ENCODE measurements at places on chromosomes 13 and 19.

GRCh38 chr19:1171755-1172352 lies 2.2 kb downstream of the SBNO2 start:
- DNase-seq: no peak

DNA sequence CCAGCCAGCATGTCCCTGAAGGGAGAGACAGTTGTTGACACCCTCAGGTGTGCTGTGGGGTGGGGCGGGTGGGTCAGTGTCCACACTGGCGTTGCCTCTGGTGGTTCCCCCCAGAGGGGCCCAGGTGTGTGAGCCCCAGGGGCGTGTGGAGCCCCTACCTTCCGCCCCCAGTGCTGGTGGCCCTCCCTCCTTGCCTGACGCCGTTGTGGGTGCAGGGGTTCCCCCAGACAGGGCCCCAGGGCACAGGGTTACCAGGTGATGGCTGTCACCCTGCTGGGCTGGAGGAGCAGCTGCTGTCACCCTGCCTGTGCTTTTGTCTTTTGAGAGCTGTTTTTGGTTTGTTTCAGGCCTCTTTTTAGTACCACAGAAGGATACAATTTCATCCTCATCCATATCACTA lies 27.2 kb downstream of the ATP4B start:
- DNase-seq: no peak

DNA sequence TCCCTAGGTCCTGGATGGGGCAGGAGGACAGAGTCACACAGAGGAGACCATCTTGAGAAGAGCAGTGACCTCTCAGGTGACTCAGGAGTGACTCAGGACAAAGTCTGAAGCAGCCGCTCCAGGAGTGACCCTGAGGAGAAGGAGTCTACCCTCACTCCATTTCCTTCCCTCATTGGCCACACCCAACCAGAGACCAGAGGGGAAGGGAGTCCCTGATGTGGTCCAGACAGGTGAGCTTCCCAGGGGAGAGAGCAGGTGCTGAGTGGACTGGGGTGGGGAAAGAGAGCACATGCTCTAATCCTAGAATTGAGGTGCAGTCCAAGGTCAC lies 75.5 kb upstream of the MEDAG start:
- DNase-seq: no peak

- DNase-seq: no peak
Observed at GRCh38 chr19:31947436-31948115, 397.8 kb upstream of the ZNF507 start.

DNA sequence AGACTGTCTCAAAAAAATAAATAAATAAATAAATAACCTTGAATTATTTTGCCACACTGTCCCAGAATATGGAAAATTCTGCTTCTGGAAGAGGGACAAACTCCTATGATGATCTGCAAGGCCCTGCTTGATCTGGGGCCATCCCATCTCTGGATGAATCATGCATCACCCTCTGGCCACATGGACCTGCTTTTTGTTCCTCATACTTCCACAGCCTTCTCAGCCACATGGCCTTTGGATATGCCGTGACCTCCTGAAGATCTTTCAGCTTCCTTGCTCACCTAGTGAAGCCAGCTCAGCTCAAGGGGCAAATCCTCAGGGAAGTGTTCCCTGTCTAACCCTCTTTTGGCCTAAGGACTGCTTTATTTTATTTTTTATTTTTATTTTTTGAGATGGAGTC lies 10.3 kb downstream of the IER2 start:
- no peak for DNase-seq

DNA sequence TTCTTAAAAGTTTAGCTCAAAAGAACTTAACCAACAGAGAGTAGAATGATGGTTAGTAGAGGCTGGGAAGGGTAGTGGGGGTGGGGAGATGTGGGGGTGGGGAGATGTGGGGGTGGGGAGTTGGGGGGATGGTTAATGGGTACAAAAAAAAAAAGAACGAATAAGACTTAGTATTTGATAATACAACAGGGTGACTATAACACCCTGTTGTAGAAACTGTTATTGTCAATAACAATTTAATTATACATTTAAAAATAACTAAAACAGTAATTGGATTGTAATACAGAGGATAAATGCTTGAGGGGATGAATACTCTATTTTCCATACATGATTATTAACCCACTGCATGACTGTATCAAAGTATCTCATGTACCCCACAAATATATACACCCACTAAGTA lies 91.1 kb downstream of the ZC3H13 start:
- no peak for DNase-seq

DNA sequence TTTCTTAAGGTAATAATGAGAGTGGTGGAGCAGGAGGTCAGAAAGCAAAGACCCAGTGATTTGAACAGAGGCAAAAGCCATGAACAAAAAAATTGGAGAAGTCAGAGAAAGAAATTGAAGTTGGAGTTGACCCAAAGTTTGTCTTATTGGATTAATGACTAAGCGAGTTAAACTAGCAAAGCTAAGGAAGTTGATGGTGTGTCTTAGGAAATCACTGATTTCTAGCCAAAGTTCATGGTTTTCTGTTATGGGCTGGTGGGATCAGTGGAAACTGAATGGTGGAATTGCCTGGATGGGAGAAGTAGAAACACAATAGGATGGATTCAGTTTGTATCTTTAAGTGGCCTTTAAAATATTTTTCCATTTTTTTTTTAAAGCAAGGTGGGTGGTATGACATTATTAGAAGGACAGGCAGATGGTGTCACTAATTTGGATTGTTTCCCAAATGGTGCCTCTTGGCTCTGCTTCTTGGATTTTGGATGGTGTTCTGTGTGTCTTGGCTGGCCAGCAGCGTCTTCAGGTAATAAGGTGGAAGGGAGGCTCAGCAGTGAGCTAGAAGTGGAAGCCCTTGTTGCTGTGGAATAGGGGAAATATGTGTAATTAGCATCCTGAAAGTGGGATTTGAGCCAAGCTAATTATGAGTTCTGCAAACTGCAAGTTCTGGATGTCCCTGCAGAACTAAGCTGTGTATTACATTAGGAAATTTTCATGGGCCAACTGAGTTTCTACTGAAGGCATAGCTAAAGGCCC lies 302.9 kb downstream of the LMO7 start:
- no peak for DNase-seq

DNA sequence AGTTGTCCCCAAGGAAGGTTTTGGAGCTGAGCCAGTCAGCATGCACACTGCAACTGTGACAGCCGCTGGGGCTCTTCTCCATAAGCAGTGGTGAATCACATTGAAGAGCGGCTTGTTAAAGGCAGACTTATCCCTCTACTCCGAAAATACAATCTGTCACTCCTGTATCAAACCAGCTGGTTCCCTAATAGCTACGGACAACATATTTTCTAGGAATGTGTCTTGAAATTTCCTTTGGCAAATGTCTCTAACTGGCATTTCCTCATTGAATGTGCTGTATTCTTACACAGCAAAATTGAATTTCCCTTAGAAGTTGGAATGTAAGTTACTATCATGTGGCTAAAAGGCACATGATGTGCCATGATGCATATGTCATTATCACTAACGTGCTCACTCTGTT lies 104.0 kb upstream of the GPR12 start:
- no peak for DNase-seq

All from cortex of kidney (tissue), 1 donor.